A549 treated with Mapracorat at 1 μM for 4 hours (cell line): ENCODE measurements at places on chromosomes 6 and 20. TPM values are rescaled to one million over a fixed set of nuclear protein-coding genes. Genes with fewer than 3 reads are reported as not detected.

The AAR2 gene
- 40.1 to 43.3 TPM (median 41.5 TPM) in 5 replicates for total RNA-seq

The SYCP2L gene
- total RNA-seq, result 1.7 to 2.9 TPM (median 2.5 TPM) in 5 replicates

The SLC22A2 gene
- total RNA-seq, result 0.10 to 0.15 TPM (median 0.12 TPM) in 3 of 5 replicates, not detected in the others

The ZNF322 gene
- 4.7 to 6.3 TPM (median 5.9 TPM) in 5 replicates for total RNA-seq

The PPARD gene
- total RNA-seq, result 4.6 to 6.7 TPM (median 6.0 TPM) in 5 replicates

The CAPN11 gene
- total RNA-seq, result not detected in 5 replicates

The CCN2 gene
- total RNA-seq, result 89.5 to 155 TPM (median 119 TPM) in 5 replicates

The MUCL3 gene
- 0.08 to 0.20 TPM (median 0.12 TPM) in 5 replicates for total RNA-seq

The PSMF1 gene
- total RNA-seq, result 205 to 221 TPM (median 209 TPM) in 5 replicates

The HSPA12B gene
- 0.25 to 0.74 TPM (median 0.53 TPM) in 5 replicates for total RNA-seq

The CCN5 gene
- total RNA-seq, result 25.9 to 39.9 TPM (median 27.5 TPM) in 5 replicates
